ENCODE measurements at places on chromosomes 2 and 18.

DNA sequence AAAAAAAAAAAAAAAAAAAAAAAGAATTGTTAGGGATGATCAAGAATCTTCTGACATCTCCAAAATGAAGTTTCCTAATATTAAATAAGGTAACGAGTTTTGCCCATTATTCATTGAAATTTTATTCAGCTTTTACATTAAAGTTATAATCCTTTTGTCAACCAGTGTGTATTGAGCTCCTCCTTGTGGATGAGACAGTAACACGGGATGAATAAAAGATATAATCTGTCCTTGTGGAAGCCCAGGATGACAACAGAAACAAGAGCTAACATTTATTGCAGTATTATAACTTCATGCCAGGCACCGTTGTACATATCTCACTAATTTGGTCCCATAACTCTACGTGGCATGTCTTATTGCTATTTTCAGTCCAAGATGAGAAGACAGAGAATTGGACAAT lies 33.4 kb upstream of the SERPINB7 start:
- DNase-seq = no peak

DNA sequence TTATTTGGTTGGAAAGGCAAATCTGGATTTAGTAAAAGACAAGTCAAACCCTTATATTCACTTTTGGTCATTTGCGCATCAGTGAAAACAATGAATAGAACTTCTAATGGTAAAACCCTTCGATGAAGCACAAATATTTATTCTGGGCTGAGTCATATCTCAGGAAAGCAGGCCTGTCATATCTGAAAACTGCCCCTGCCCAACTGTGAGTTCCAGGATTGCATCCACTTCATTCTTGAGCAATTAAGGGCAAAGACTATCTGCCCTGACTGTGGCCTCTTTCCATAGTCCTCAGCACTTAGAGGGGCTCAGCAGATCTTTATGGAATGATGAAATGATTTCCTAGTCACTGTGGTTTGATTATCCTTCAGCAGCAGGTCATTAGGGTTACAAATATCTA lies 795.2 kb upstream of the ID2 start:
- no peak for DNase-seq

- no peak for DNase-seq
These were observed 37.5 kb upstream of the DLX1 start for GRCh38 chr2:172047566-172048507.

- no peak for DNase-seq
These were observed 268.4 kb downstream of the IRS1 start for GRCh38 chr2:226531061-226531810.

GRCh38 chr2:46012618-46013240 lies 284.5 kb upstream of the EPAS1 start:
- DNase-seq = no peak

GRCh38 chr18:24189007-24189528 lies 50.2 kb downstream of the CABYR start:
- DNase-seq = no peak

GRCh38 chr2:100803334-100803733 lies 16.6 kb upstream of the NPAS2 start:
- DNase-seq = no peak

- no peak for DNase-seq
These were observed 27.6 kb upstream of the FANCL start for GRCh38 chr2:58268685-58269084.

DNA sequence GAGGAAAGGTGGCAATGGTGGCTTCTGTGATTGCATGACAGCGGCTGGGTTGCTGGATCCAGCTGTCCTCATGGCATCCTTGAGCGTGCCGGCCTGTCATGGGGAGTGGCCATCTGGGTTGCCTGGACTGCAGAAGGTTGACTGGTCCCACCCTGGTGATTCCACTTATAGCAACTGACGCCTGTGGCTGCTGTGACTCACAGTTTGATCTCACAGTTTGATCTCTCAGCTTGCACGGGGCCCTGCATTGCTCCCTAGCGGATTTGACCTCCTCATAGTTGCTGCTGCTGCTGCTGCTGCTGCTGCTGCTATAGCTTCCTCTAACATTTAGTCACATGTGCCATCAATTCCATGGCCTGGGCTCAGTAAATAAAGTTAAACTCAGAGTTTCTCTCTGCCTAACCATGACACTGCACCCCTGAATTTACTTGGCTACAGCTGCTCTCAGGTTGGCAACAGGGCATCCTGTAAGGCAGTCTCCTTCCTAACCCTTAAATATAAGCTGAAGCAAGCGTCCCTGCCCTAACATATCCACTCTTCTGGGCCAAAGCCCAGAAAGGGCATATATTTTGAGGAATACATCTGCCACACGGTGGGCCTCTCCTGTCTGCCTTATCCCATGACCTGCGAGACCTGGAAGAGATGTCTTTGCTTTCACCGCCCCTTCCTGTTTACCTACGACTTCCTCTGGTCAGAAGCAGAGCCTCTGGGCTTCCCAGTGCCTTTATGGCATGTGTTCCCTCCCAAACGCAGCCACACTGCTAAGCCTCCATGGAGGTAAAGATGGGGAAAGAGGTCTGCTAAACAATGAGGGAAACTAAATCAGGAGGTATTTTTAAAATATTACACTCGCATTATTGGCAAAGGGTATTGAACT lies 37.8 kb upstream of the CCDC150 start:
- DNase-seq = peak; percentile 79
